Hindlimb muscle (tissue), 1 donor: ENCODE measurements at places on chromosomes 16 and 17.

GRCh38 chr17:38572669-38573365 is 32.9 kb downstream of the SRCIN1 start:
- DNase-seq: peak; percentile 22

GRCh38 chr16:924063-924462 is 46.7 kb downstream of the LMF1 start:
- DNase-seq: no peak

DNA sequence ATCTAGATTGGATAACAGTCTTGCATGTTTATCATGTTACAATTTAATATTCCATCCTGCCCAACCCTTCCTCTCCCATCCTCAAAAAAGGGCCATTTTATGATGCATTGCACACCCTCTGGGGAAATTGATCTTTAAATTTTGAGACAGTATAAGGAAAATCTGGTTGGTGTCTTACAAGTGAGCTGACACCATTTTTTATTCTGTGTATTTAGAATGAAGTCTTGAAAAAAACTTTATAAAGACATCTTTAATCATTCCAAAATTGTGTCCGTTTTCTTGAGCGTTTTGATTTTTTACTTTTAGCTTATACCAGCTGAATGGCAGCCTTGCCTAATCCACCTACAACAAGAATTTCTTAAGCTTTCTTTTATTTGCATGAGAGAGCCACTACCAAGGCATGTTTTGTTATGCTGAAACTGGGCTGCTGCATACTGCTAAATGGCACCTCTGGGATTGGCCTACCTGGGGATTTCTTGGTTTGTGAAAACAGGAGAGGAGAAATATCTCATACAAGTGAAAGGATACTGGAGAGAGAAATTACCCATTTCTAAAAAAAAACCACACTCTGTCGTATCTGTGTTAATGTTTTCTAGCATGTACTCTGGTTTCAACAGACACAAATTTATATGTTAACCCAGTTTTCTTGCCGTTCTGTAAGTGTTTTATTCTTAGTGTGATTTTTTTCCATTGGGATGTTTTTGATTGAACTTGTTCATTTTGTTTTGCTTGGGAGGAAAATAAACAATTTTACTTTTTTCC is 52.2 kb downstream of the TUBD1 start:
- no peak for DNase-seq

DNA sequence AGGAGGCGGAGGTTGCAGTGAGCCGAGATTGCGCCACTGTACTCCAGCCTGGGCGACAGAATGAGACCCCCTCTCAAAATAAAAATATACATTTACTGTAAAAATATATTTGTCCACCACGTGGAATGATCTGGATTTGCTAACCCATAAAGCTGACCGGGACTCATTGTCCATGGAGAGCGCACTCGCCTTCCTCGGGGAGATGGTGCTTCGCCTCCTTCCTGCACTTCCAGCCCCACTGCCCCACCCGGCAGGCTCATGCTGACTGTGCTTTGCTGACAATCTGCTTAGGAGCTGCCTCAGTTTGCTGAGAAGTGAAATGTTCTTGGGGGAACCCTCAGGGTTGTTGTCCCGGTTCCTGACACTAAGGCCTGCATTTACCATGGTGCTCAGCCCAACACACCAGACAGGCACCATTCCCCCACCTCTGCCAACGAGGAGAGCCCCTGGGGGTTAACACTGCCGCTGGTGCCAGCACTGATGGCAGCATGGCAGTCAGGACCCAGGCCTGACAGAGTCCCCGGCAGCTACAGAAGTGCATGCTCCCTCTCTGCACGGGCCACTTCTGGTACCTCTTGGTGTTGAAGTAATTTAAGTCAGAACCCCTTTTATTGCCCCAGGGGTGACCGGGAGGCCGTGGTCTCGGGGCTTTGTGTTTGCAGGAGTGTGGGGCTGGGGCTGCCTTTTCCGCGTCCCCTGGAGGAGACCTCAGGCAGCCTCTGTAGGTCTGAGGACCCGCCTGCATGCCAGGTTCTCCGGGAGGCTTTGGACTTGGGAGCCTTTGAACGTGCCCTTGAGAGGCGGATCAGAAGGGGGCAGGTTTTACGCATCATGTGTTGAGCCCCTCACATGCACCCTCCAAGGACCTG is 2.5 kb downstream of the NUBP2 start:
- DNase-seq: no peak

DNA sequence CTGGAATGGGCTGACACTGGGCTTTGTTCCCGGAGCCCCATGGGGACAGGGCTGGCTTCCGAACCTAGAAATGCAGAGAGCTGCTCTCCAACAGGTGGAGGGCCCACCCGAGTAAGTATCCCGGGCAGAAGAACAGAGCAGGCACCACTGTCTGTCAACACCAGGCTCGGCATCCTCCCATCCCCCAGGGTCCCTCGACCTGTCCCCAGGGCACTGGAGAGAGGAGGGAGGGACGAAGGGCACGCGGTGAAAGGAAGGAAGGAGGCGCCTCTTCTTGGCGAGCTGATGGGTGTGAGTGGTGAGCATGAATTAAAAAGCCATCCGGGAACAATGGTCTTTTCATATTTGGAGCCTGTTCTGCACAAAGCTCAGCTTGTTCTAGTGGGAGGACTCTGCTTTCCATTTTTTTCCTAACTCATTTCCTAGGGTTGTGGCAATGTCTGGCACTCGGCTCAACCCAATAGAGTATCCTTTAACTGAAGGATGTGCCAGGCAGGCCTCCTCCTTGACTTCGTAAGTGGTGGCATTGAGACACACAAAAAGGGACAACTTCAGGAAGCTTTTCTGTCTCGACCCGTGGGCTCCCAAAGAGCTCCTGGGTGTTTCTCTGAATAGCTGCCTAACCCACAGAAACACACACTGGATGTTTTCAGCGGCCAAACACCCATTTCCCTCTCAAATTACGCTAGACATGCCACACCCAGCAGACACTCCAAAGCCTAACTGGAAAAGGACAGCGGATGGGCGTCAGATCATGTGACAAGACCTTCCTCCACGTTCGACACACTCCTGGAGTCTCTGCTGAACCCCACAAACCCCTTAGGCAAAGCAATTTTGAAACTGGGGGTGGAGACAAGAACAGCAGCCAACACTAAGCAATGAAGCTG is 47.7 kb downstream of the ZFHX3 start:
- DNase-seq: peak; percentile 49

DNA sequence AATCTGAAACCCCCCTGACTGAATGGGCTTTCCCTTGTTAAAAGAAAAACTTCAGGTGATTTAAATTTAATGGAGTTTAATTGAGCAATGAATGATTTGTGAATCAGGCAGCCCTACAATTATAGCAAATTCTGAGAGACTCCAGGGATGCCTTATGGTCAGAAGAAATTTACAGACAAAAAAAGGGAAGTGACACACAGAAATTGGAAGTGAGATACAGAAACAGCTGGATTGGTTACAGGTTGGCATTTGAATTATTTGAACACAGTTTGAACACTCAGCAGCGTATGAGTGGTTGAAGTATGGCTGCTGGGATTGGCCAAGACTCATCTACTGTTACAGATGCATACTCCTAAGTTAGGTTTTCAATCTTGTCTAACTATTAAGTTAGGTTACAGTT is 19.0 kb upstream of the CPHXL start:
- DNase-seq: no peak

DNA sequence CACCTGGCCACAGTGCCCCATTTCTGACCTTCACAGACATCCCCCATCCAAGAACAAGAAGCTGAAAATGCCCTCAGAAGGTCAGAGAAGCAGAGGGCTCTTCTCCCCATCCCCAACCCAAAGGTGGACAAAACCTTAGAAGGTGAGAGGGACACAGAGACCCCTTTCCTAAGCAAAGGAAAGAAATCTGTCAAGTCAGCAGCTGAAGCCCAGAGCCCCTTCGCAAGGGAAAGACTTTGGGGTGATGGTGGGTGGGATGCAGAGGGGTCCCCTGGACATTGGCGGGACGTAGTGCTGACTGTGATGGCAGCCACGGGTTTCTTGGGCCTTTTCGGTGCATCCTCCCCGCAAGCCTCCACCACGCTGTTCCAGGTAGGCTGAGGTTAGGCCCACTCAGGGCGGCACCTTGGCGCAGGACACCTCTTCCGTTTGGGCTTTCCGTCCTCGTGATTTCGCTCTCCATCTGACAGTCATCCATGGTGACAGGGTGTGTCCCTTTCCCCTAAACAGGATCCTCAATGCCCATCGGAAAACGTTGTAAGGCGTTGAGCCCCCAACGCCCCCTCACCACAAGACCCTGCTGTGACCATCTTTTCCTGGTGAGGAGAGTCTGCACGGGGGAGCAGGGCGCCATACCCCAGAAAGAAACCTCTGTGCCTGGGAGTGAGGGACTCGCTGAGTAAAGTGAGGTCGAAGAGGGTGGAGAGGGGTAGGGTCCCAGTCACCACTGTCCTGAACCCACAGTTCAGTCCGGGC is 10.7 kb upstream of the GSDMA start:
- DNase-seq: peak; percentile 26

DNA sequence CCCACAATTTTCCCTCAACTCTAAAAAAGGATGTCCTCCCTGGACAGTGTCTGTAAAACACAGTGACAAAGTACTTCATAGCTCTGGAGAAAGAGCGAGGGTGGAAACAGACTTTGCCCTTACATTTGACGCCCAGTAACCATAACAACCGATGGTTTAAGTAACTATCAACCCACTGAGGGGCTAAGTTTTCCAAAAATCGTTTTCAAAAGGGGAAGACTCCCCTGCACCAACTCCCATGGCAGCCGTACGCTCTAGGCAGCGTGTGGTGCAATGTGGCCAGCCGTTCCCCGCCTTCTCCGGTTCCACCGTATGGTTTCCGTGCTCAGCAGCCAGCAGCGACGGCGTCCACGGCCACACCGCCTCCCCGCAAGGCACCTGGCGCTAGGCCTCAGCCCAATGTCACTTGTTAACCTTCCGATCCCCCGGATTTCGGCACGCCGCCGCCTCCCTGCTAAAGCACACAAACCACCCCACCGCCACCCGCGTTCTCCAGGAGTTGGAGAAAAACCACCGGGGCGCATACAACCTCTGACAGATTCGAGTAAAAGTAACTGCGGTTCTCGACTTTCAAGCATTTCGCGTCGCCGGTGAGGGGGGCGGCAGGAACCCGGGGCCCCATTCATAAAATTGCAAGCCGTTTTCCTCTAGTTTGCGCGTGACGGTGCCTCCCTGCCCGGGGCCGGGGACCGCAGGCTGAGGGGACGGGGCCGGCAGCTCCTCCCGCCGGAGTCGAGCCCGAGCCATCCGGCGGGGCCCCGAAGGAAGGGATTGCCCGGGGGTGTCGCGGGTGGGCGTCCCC is 661 bp downstream of the TEX2 start:
- DNase-seq: peak; percentile 40

DNA sequence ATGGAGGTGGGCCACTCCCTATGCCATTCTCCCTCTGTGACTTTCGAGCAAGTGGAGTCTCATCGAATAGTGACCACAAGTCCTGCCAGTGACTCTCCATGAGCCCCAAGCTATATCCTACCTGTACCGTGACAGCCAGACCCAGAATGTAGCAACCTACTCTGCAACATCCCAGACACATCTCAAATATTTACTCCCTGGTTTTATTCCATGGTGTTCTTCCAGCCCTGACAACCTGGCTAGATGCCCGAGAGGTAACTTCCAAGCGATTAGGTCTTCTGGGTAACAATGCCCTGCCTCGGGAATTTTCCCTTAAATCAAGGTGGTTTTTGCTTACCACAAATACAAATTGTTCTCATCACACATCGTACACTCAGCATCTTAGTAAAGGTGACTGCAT is 211.7 kb downstream of the ZFHX3 start:
- DNase-seq: no peak

DNA sequence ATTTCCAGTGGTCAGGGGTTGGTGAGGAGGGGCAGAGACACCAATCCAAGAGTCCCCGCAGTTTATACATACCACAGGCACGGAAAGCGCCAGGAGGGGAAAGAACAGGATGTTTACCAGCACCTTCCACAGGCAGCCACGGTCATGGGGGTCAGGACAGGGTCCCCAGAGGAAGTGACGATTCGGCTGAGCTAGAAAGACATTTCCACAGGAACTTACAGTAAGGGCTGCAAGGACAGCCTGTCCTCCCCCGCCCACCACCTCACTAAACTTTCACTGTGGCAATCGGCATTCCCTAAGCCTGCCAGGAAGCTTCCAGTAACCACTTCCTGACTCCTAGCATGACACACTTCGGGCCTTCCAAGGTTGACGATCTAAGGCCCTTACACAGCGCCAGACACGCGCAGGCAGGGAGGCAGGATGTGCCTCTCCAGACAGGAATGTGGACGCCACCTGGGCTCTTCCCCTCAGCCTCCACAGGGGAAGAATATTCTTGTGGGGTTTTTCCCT is 1.2 kb upstream of the MT2A start:
- no peak for DNase-seq

DNA sequence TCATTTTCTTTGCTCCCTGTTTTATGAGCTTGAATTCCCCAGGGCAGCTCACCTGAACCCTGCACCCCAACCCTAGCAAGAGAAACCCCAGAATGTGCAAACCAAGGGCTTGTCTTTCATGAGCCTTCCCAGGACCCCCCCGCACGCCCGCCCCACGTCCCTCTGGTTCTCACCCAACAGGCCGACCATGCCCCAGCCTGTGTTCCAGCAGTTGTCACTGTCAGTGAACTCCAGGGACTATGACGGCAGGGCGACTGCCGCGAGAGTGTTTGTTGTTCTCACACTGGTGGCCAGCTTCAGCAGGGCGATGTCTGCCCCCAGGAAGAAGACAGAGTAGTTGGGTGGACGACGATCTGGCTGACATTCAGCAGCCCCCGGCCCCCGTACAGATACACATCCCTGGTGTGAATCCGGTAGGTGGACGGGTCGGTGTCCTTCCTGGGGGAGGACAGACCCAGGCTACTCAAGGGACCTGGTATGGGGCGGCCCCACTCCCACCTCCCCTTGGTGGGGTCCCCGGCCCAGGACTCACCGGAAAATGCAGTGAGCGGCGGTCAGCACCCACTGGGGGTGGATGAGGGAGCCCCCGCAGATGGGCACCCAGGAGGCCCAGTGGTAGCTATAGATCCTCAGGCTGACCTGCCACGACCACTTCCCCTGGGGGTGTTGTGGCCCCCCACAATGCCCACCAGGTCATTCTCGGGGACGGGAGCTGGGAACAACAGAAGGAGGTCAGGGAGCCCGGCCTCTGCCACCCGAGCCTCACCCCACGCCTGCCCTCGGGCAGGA is 20.1 kb downstream of the TPSD1 start:
- no peak for DNase-seq

DNA sequence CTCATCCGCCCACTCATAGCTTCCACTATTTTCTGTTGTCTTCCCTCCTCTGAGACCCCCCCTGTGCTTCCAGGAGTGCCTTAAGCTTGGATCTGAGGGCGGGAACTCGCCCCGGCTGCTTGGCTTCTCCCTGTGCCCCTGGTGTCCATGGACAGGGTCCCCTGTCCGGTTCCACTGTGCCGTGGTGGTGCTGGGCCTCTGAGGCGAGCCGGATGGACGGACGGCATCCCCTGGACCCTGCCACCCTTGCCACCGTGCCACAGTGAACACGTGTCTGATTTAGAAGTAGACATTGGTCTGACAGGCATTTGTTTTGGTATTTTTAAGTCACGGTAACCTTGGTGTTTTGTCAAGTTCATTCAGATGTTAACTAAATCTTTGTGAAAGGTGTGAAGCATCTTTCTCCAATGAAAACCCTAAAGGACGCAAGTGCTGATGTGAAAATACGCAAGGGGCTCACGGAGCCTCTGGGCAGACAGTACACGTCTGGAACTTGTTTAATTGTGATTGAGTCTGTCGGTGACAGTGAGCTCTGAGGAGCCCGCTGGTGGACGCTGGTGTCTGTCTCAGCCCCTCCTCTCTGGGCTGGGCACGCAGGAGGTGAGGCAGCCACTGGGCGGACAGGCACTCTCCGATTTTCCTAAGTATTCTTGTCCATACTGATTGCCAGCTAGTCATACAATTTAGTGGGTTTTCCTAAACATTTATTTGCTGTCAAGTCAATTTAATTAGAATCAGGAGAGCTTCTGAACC is 26.3 kb downstream of the ZNF750 start:
- no peak for DNase-seq

- no peak for DNase-seq
Measured at GRCh38 chr17:70268383-70268782, 99.1 kb downstream of the KCNJ2 start.
